ENCODE measurements at places on chromosomes 13 and 19.

GRCh38 chr13:94549232-94550061 is 46.5 kb downstream of the TGDS start:
- DNase-seq, result peak; percentile 91

GRCh38 chr13:112877066-112877465 is 91.9 kb upstream of the MCF2L start:
- no peak for DNase-seq

DNA sequence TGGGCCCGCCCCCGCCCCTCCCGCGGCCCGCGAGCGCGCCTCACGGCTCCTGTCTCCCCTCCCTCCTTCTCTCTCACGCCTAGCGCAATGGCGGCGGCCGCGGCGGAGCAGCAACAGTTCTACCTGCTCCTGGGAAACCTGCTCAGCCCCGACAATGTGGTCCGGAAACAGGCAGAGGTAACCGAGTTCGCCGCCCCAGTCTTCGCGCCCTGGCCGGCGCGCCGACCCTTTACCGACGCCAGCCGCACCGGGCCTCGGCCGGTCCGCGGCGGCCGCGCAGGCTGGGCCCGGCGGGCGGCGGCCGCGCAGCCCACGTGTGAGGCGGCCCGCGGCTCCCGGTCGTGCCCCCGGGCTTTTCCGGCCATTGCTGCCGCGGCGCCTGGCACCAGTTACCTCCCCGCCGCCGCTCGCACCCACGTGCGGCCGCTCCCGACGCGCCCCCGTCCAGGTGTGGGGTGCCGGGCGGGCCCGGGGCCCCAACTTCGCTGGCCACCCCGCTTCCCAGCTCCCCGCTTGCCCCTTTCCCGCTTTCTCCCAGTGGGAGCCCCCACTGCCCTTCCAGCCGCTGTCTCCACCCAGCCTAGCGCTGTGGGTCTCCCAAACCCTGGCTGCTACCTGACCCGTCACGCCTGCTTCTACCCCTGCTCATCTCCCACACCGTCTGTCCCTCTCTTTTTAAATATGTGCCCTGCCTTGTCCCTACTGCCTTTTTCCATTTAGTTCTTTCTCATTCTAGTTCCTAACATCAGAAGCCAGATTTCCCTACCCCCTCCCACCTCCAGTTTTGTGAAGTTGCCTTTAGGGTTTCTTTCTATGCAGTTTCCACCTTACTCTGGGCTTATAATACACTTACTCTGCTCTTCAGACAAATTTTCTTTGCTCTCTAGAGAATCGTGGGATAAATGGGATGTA is 23.4 kb downstream of the IPO5 start:
- no peak for DNase-seq

- no peak for DNase-seq
Measured at GRCh38 chr19:49679771-49680413, 2.8 kb downstream of the PRMT1 start.

- no peak for DNase-seq
Measured at GRCh38 chr13:25225970-25226369, 53.9 kb upstream of the AMER2 start.

DNA sequence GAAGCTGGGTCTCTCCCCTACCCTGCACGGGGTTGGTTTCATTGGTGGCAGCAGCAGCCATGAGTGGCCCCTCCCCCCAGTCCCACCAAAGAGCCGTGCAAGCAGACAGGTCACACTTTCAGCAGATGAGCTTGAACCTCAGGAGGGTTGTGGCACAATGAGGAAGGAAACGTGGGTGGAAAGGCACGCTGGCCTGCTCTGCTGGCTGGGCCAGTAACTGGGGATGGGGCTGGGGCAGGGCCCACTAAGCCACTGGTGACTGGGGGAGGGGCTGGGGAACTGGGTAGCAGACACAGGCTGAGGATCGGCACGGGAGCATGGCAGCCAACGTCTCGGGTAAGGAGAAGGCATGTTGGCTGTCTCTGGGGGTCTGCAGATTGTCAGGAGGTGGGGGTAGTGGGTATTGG is at the start of gene P2RY11:
Gene P2RY11, plus strand, starts transcription at position 289 of the 407 bp plus-strand sequence. Its CDS starts 29 bp downstream, at position 318.
- DNase-seq, result no peak

- no peak for DNase-seq
Measured at GRCh38 chr13:47396915-47397314, 500.1 kb upstream of the HTR2A start.

DNA sequence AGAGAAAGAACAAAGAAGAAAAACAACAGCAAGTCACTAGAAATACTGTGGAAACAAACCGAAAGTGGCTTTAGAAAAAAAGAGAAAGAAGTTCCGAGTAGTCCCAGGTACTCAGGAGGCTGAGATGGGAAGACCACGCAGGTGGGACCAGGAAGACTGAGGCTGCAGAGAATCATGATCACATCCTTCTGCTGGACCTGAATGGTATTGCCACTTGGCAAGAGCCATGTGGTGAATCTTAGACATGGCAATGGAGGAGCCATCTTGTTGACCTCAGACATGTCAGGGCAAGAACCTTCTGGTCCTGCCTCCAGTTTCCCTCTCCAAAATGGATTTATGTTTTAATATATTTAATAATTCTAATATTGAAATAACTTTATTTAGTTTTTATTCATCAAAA is 37.4 kb upstream of the ZNF724 start:
- no peak for DNase-seq

- DNase-seq, result no peak
Measured at GRCh38 chr13:104314926-104315535, 1248.8 kb upstream of the SLC10A2 start.

GRCh38 chr19:49333418-49333805 is 1.8 kb upstream of the CD37 start:
- no peak for DNase-seq

DNA sequence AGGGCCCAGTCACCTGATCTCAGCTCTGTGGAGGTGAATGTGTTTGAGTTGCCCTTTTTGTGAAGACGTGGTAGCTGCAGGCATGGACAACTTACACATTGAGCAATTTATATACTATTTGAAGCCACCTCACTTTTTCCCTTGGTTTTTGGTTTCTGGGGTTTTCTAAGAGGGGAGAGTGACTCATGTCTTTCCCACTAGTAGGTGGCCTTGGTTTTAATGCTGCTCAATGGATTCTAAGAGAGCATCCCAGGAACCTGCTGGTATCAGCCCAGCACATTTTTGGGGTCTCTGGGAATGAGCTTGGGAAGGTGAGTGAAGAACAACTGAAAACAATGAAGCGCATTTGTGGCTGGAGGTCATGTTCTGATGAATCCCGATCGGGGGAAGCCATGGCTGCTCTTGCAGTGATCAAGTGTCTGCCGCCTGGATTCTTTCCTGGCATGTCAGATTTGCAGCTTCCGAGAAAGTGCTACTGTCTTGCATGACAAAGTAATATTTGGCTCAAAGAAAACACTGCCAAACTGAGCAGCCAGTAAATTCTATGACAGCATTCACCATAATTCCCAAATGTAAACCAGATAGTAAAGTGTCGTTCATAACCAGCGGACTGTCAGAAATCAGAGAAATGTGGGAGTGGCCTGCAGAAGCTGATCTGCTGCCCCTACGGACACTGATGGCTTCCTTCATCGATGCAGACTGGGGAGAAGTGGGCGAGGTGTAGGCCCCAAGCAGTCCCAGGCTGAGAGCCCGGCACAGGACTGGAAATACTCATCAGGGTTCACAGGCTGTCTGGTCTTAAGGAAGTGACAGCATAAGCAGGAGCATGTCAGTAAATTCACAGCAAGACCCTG is 98.7 kb downstream of the COL4A2 start:
- DNase-seq, result no peak

- no peak for DNase-seq
Measured at GRCh38 chr13:90673746-90674145, 673.7 kb upstream of the MIR17HG start.

- no peak for DNase-seq
Measured at GRCh38 chr19:27392027-27392632, 1820.8 kb downstream of the UQCRFS1 start.

GRCh38 chr19:13023656-13024055 is 28.4 kb downstream of the NFIX start:
- DNase-seq, result no peak

DNA sequence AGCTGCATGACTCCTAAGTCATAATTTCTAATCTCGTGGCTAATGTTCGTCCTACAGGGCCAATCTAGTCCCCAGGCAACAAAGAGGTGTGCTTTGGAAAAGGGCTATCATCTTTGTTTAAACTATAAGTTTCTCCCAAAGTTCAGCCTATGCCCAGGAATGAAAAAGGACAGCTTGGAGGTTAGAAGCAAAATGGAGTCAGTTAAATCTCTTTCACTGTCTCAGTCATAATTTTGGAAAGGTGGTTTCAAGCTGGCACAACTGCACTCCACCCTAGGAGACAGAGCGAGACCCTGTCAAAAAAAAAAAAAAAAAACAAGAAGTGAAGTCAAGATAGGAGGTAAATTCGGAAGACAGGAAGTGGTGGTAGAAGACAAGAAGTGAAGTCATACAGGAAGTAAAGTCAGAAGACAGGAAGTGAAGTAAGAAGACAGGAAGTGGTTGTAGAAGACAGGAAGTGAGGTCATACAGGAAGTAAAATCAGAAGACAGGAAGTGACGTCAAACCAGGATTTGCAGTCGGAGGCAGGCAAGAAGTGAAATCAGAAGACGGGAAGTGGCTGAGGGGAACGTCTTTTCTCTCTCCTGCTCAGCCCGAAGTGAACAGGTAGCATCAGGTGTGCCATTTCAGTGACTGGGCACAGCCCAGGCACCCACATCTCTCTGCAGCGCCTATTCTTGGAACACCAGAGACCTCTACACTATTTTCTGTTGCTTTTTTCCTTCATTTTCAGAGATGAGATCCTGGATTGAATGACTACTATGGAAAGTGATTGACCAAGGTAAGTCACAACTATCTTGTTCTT is 32.2 kb downstream of the GP6 start:
- DNase-seq, result peak; percentile 88

DNA sequence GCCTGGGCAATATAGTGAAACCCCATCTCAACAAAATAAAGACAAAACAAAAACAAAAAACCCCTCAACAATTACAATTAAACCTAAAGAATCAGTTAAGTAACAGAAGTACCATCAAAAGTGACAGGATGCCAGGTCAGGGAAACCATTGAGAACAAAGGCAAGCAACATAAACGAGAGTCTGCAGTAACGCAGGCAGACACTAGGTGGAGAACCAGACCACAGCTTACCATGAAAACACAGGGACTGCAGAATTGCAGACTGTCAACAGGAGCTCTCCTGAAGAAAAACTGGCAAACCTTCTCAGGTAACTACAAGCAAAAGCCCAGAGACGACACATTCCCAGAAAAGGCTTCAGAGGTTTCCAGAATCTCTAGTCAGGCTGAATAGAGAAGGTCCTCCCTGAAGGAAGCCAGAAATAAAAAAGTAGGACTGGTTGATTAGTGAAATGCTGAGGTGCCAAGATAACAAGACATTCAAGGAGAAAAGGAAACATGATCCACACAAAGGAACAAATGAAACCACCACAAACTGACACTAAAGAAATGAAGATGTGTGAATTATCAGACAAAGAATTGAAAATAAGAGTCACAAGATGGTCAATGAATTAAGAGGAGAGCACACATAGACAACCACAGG is 2.2 kb upstream of the ZNF665 start:
- peak; percentile 80 for DNase-seq

- no peak for DNase-seq
Measured at GRCh38 chr19:6017576-6017975, 39.6 kb upstream of the RANBP3 start.

DNA sequence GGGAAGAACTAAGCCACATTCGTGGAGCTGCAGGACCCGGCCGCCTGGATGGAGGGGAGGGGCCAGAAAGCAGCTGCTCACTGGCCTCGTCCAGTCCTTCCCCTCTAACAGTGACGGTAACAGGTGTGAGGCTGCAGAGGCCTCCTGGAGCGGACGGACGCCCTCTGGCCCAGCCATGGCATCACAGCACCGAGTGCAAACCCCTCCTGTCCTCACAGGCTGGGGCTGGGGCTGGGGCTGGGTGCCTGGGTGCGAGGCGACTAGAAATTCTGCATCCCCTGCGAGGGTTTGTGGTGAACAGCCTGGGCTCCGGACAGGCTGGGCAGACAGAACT is 3.6 kb downstream of the MICOS13 start:
- DNase-seq, result no peak

DNA sequence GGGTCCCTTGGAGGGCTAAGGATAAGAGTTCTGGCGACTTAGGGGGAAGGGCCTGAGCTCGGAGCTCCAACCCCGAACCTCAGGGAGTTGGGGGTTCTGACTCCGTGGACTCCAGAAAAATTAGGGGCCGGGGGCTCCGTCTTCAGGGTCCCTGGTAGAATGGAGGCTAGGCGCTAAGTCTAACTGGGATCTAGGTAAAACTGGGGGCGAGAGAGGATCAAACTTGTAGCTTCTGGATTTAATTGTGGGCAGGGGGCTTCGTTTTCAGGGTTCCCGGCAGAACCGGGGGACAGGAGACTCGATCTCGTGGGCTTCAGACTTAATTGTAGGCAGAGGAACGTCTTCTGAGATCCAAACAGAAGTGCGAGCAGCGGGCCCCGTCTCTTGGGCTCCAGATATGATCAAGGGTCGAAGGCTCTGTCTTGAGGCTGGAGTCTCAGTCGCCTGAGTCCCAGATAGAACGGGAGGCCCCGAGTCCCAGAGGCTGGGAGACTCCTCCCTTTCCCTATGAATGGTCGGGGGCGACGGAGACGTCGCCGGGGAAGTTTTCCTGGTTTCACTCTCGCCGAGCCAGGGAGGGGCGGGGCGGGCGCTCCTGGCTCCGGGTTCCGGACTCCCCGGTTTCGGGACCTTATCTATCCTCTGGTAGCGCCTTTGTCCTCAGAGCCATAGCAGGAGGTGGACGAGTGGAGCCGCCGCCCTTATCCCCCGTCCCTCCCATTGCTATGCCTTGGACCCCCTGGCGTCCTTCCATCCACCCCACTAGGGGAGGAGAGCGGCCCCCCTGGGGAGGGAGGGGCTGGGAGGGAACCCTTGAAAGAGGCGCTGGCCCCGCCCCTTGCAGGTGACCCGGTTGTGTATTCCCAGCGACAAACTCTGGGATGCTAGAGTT is 1.3 kb downstream of the NECTIN2 start:
- no peak for DNase-seq

DNA sequence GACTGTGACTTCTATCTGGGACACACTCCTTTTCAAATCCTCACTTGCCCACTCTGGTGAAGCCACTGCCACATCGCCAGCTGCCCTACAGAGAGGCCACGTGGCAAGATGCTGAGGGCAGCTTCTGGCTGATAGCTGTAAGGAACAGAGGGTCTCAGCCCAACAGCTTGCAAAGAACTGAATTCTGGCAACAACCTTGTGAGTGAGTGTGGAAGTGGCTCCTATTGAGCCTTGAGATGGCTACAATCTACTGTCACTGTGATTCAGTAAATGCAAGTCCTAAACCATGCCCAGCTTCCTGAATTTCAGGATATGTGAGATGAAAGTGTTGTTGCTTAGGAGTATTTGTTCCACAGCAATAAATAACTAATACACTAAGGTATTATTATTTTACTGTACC is 314.3 kb upstream of the TMTC4 start:
- no peak for DNase-seq

GRCh38 chr19:27767234-27767633 is 1445.7 kb downstream of the UQCRFS1 start:
- no peak for DNase-seq

DNA sequence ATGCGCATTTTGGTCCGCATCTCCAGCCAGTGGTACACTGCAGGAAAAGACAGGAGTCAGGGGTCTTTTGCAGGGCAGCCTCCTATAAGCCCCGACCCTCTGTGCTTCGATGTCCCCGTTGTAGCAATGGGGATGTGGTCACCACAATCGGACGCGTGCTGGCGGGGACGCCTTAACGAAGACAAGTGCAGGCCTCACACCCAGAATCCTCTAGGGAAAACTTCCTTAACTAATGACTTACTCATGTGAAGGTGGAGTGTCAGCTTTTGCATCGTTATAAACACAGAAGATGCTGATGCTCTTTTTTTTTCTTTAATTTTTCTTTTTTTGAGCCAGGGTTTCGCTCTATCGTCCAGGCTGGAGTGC is 22.1 kb downstream of the VASP start:
- no peak for DNase-seq
